ENCODE measurements at places on chromosomes 7 and 10. TPM values are rescaled to one million over a fixed set of nuclear protein-coding genes. Genes with fewer than 3 reads are reported as not detected.
A peak's percentile ranks its signal among the peaks of the same experiment; 100 is the strongest.

GRCh38 chr10:73873142-73873837, 1.1 kb downstream of the CAMK2G start:
- no peak for DNase-seq

DNA sequence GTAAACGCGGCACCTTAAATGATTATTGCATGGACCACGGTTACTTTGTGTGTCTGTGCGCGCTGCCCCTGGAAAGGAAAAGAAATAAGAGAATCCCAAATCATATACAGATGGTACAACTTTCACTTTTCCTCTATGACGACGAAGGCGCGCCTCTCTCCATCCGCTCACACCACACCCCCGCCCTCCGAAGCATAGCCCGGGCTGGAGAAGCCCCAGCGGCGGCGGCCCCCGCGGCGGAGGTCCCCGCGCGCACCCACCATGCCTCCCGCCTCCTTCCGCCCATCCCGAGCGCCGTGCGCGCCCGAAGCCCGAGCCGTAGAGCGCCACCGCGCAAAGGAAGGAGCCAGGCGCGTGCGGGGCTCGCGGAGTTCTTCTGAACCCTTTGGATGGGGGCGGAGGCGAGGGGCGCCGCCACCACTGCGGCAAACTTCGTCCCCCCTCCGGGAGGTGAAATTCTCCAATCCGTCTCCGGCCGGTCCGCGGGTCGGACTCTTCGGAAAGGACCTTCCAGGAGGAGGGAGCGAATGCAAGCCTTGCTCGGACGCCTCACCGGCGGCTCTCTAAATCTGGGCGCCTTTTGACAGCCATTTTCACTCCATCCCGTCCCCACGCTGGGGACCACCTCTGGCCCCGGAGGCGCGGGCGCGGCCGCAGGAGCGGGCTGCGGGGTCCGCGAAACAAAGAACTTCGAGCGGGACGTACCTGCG, 588 bp downstream of the GLI3 start:
- DNase-seq = peak; percentile 48

GRCh38 chr7:134686786-134687185, 40.1 kb downstream of the BPGM start:
- no peak for DNase-seq

GRCh38 chr7:157010588-157011332, at the start of gene MNX1:
MNX1 (minus strand) TSS chr7:157010663; CDS start chr7:157010350, 313 bp downstream.
- peak; percentile 61 for DNase-seq

DNA sequence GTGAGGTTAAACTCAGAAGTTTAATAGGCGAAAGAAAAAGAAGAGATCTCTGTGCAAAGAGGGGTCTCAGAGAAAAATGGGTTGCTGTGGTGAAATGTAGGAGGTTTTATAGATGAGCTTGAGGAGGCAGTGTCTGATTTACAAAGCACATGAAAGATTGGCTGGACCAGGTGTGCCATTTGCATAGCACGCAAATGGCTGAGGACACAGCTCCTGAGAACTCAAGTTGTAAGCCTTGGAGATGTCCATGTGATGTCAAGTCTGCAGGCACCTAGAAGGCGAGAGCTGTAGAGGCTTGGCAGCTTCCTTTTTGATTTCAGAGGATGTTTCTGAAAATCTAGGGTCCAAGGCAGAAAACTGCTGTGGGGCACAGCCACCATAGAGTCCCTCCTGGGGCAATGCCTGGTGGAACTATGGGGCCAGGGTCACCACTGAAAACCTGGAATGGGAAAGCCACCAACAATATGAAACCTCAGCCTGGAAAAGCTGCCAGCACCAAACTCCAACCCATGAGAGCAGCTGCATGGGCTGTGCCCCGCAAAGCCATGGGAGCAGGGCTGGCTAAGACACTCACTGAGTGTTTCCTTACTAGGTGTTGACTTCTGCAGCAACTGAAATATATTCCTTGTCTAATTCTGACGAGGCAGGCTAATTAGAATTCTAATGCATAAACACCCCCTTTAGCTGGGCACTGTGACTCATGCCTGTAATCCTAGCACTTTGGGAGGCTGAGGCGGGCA, 96.9 kb upstream of the TNS3 start:
- DNase-seq = no peak

- no peak for DNase-seq
Measured at GRCh38 chr7:112006071-112006470, 200.1 kb downstream of the DOCK4 start.

GRCh38 chr10:75187961-75188426, 22.6 kb upstream of the VDAC2 start:
- DNase-seq = peak; percentile 72

DNA sequence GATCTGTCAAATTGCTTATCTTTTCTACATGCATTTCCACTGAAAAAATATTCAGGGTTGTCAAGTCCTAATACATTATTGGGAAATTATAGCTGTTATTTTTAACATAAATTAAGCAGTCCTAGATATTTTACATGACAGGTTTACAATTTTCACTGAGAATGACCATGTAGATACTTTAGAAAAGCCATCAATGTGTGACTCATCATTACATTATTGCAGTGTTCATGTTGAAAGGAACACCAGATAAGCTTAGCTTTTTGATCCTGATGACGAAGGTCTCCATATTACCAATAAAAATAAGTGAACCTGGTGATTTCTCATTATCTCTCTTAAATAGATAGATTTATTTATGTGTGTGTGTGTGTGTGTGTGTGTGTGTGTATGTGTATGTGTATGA, 529.5 kb upstream of the PCDH15 start:
- no peak for DNase-seq

DNA sequence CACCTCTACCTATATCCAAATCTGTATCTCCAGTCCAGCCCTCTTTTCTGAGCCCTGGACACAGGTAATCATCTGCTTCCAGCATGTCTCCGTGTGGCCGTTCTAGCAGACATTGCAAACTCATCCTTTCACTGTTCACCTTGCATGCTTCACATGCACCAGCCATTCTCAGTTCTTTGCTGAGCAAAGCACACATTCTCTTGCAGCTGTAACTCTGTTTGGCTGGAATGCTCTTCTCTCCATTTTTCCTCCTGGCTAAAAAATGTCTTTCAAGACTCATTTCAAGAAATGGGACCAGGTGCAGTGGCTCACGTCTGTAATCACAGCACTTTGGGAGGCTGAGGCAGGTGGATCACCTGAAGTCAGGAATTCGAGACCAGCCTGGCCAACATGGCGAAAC, 40.3 kb upstream of the NRF1 start:
- DNase-seq = no peak

DNA sequence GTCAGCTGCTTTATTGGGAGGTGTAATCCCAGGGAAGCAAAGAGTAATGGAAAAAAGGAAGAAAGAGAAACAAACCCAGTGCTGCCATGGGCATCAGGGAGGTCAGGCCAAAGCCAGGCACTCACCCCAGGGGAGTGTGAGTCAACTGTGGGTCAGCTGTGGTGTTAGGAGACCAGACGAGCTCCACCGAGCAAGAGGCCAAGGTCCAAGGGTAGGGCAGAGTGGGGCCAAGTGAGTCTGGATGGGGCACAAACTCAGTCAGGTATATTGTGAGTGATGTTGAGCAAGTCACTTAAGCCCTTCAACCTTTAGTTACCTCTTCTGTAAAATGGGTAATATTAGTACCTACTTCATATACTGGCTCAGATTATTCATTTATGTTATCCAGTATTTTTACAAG, 30.4 kb upstream of the CDK13 start:
- DNase-seq = no peak

DNA sequence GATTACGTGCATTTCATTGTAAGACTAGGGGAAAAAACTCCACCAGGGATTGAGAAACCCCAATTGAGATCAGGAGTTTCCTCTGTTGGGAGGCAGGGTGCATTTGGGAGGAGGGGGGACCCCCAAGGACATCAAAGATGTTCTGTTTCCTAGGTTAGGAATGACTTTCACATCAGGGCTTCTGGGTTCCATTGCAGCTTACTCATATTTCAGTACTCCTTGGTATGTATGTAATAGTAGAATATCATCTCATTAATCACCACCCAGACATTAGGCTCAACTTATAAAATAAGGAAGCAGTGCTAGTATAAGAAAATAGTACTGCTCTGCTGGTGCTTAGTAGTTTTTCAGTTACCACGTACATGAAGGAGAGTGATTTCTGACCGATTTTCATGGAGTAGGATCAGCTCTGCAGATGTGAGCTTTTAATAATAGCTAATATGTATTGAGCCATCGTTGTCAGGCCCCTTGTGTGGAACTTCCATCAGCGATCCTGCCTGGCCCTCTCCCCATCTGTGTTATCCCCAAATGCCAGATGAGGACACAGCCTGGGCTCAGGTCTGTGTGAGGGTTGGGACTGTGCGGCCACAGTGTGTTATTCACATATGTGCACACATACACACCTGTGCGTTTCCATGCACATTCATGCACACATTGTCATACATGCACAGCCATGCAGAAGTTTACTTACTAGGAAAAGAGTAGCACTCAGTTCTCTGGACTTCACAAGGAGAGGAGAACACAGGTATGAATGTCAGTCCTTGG, 23.5 kb downstream of the UPP1 start:
- no peak for DNase-seq

GRCh38 chr7:44784364-44784763, 12.1 kb upstream of the PPIA start:
- no peak for DNase-seq

GRCh38 chr10:19024611-19025010, 24.0 kb upstream of the MALRD1 start:
- DNase-seq = no peak

DNA sequence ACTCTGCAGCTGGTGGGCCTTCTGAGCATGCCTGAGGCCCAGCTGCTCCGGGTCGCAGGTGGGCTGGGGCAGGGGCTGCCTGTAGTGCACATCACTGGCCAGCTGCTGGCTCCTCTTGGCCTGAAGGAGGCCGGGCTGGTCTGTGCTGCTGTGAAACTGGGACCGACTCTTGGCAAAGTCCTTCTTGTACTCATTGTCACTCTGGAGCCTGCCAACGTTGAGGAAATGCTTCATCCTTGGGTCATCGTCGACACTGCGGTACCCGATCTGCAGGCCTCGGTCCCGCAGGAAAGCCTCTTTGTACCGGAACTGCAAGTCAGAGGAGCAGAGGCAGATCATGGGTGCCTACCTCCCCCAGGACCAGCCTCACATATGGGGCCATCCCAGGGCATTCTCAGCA, 37.7 kb downstream of the HABP2 start:
- DNase-seq = no peak

GRCh38 chr7:131231381-131232220, 96.1 kb upstream of the MKLN1 start:
- no peak for DNase-seq

GRCh38 chr7:82521906-82522445, 78.4 kb upstream of the CACNA2D1 start:
- no peak for DNase-seq

DNA sequence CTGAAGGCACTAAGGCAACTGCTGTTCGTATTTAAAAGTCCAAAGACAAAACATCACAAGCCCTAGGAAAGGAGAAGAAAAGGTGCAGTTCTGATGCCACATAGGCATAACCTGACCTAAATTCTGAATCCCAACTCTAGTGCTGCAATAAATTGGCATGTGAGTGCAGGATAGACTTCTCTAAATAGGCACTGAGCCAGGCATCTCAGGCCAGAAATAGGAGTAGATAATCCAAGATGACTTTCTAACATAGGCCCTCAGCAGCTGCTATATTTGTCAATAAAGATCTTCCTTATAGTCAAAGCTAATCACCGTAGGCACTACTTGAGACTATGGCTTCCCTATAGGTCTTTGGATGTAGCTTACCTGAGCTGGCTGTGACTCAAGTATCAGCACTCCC, 1163.8 kb downstream of the SORCS1 start:
- no peak for DNase-seq

DNA sequence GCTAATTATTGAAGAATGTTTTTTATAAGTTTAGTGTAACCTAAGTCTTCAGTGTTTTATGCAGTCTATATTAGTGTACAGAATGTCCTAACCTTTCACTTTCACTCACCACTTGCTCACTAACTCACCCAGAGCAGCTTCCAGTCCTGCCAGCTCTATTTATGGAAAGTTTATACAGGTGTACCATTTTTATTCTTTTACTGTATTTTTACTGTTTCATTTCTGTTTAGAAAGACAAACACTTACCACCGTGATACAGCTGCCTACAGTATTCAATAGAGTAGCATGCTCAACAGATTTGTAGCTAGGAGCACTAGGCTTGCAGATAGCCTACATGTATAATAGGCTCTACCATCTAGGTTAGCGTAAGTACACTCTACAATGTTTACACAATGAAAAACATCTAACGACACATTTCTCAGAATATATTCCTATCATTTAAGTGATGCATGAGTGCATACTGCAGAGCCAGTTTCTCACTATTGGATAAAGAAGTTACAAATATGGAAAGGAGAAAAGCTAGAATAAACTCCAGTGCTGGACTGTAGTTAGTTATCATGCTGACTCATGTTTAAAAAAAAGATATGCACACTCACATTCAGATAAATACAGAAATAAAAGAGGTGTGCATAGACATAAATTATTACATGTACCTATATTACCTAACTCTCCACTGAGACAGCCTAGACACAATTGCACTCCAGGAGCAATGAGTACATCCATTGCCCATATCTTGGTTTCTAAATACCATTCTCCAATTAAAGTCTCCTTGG, 30.4 kb downstream of the STEAP1B start:
- DNase-seq = no peak

DNA sequence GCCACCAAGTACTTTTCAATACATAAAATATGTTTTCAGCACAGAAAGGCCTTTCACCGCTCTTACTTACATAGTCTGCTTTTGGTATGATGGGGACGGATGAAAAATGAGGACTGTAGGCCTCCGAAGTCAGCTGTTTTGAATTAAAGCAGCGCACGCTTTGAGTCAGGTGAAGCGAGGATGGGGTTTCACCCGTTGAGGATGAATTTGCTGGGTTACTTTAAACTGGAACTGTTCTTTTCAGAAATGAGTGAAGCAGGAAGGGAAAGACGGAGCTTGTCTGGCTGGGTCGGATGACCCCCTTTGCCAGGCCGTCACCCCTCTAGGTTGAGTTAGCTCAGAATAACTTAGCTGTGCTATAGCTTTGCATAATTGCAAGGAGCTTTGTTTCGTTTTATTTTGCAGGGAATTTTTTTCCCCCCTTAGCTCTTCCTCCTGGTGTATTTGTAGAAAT, 40.0 kb downstream of the CUX1 start:
- DNase-seq = no peak

GRCh38 chr10:48523212-48523819, 81.6 kb downstream of the ARHGAP22 start:
- DNase-seq = no peak

CALCR gene
- total RNA-seq = 0.45 TPM

SEMA3A gene
- total RNA-seq = 1.6 TPM

SUN3 gene
- total RNA-seq = 4.5 TPM

METTL27 gene
- total RNA-seq = 19.8 TPM

CRYGN gene
- not detected for total RNA-seq

AHR gene
- total RNA-seq = 49.4 TPM

POLR2J2 gene
- 0.18 TPM for total RNA-seq

All from prostate gland (tissue), 2 donors.